NCI-H1694 (cell line): ENCODE measurements at places on chromosomes 11 and 22.

DNA sequence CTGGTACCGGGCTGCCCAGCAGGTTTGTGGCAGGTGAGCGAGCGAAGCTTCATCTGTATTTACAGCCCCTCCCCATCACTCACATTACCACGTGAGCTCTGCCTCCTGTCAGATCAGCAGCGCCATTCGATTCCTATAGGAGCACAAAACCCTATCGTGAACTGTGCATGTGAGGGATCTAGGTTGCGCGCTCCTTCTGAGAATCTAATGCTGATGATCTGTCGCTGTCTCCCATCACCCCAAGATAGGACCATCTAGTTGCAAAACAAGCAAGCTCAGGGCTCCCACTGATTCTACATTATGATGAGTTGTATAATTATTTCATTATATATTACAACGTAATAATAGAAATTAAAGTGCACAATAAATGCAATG, 15.8 kb upstream of the VSIG10L2 start:
- DNase-seq, result no peak

GRCh38 chr11:62501432-62501891, 45.1 kb downstream of the AHNAK start:
- DNase-seq, result no peak

GRCh38 chr22:36311386-36312085, 58.6 kb downstream of the APOL1 start:
- no peak for DNase-seq

- no peak for DNase-seq
These were observed 32.3 kb upstream of the CCDC89 start for GRCh38 chr11:85718126-85718943.

DNA sequence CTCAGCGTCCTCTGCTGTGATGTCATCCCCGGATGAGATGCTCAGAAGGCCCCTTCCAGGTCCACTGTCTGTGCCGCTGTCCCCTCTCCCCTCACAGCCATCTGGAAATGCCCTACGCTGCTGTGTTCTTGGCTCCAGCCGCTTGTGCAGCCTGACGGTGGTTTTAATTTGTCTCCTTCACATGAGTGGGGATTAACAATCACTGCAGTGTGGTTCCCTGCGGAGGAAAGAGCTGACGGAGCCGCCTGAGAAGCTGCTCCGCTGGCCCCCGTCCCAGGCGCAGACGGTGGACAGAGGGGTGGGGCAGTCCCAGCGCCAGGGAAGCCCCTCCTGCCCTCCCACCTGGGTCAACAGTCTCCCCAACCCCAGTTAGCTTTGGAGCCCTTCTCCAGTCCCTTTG, 67.5 kb upstream of the PHF21B start:
- peak; percentile 18 for DNase-seq

GRCh38 chr11:8531982-8532381, 62.0 kb downstream of the STK33 start:
- DNase-seq, result peak; percentile 7

GRCh38 chr22:37563153-37564081, 3.1 kb downstream of the CDC42EP1 start:
- no peak for DNase-seq

- no peak for DNase-seq
These were observed 5.9 kb upstream of the AMOTL1 start for GRCh38 chr11:94762208-94762607.

GRCh38 chr22:17366830-17367229, 2.4 kb upstream of the CECR2 start:
- DNase-seq, result no peak

DNA sequence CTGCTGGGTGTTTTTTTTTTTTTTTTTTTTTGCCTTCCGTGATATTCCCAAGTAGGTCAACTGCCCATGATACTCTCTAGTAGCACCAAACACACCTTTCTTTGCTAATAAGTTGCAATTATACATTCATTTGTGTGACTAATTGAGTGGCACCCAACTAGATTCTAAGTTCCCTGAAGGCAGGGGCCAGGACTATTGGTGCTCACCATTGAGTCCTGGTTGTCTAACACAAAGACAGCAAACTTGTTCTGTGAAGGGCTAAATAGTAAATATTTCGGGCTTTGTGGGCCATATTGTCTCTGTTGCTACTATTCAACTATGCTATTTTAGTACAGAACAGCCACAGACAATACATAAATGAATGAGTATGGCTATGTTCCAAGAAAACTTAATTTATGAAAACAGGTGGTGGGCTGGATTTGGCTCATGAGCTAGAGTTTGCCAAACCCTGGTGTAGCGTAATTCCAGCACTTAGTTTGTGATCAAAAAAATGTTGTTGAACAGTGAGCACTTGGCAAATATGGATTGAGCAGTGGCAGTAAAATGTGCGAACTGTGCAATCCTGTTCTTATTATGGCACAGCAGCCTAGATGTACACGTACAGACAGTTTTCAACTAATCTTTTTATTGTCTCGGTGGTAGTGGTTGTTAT, 11.3 kb downstream of the ENDOD1 start:
- no peak for DNase-seq

DNA sequence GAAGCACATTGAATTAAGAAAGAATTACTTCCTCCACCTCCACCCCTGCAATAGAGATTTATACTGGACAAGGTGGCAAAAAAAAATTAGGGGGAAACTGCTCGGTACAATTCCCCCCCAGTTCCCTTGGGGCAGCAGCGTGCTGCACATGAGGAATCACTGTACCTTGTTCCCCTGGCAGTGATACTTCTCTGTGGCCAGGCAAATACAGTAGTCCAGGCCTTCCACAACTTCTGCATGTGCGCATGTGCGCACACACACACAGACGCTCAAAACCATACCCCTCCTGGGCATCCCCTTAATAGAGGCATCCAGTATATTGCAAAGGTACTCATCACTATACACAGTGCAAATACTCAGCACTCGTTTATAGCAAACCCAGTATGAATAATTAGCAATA, 68.9 kb downstream of the ARFGAP2 start:
- no peak for DNase-seq

DNA sequence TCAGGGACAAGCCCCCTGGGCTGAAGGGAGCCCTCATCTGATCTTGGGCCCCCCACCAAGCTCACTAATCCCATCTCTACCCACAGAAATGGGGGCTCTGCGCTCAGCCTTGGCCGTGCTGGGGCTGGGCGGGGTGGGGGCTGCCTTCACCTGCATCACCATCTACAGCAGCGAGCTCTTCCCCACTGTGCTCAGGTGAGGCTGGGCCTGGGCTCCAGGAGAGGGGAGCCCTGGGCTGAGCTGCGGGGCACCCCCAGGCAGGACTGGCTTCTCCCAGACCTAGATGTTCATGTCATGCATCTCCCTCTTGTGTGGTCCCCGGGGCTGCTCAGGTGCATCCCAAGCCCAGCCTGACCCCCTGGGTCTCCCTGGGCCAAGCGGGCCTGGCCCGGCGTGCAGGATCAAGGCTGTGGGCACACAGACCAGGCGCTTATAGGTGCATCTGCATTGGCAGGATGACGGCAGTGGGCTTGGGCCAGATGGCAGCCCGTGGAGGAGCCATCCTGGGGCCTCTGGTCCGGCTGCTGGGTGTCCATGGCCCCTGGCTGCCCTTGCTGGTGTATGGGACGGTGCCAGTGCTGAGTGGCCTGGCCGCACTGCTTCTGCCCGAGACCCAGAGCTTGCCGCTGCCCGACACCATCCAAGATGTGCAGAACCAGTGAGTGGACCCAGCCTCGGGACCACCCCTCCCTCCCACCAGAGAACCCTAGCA, 9.4 kb downstream of the SLC22A12 start:
- no peak for DNase-seq

DNA sequence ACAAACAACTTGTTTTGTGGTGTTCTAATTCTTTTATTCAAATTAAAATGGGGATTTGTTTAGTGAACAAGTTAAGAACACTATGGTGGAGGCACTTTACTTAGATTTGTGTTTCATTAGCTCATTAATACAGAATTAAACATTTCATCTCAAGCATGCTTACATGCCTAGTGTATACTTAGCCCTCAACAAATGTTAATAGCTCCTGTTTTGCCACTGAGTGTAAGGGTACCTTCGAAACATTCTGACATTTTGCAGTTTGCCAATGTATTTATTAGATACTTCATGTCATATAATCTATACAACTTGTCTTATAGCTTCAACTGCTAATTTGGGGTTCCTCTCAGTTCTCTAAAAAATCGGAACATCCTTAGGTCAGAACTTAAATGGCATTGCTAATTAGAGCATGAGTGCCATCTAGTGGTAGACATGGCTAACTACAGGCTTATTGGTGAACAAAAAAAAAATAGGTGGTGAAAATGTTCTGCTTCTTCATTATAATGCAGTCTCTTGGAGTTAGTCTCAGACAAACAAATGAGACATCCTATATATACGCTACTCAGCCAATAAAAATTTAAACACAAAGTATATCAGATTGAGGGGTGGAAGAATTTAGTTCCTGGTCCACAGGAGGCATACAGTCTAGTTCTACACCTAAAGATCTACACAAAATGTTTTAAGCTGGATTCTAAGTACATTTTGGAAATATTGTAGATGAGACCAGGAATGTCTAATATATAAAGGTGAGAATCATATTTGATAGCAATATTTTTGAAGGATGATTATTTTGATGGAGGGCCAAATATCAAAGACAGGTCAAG, 4.9 kb upstream of the CNTN5 start:
- DNase-seq, result peak; percentile 7
